Stimulated activated CD8-positive, alpha-beta memory T cell treated with anti-CD3 and anti-CD28 coated beads, Interleukin-7, amount 100 ng/mL, for 24 hours (primary cell): ENCODE measurements at places on chromosomes 1 and 21.

GRCh38 chr1:245483247-245483646 is 328.5 kb downstream of the KIF26B start:
- DNase-seq, result no peak

DNA sequence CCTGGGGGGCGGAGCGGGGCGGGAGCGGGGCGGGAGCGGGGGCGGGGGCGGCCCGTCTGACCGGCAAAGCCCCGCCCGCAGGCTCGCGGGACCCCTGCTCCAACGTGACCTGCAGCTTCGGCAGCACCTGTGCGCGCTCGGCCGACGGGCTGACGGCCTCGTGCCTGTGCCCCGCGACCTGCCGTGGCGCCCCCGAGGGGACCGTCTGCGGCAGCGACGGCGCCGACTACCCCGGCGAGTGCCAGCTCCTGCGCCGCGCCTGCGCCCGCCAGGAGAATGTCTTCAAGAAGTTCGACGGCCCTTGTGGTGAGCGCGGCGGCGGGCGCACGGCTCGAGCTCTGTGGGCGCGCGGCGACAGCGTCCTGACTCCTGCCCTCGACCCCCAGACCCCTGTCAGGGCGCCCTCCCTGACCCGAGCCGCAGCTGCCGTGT is 21.2 kb downstream of the AGRN start:
- no peak for DNase-seq

DNA sequence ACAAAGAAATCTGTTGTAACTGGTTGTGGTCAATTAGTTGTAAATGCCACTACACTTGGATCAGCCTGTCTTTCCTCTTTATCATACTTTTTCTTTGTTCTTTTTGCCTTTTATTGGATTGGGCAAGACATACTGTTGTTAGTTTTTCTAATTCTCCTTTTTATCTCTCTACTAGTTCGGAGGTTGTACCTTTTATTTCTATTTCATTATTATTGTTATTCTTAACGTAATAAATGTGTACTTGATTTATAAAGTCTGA is 59.2 kb downstream of the IVNS1ABP start:
- no peak for DNase-seq

- no peak for DNase-seq
Observed at GRCh38 chr1:44907893-44908292, 64.8 kb upstream of the PTCH2 start.

DNA sequence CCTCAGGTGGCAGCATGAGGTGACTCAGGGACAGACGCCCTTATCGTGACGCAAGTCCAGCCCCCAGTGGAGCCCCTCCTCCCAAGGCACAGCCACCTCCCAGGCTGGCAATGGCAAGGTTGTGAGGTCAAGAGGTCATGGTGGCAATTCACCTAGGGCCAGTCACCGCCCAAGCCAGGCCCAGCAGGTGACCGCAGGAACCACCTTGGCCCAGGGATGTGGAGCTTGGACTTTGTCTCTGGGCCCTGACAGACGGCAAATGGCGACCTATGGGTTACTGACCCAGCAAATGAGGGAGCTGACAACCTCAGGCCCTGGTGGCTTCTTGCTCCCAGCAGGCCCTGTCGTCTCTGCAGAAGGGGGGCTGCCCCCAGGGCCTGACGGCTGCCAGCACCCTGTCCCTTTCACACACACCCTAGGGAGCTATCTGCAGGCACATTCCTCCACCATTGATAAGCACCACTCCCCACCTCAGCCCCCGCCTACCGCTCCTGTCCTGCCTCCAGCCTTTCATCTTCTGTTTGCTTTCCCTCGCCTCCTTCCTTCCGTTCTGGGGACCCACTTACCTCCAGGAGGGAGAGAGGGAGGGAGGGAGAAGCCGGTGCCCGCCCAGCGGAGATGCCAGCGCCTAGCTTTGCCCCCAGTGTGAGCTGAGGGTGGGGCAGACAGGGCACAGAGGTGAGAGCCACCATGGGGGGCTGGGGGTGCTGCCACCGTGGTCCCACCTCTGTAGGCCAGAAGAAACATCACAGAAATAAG is 12.1 kb downstream of the EPHA2 start:
- DNase-seq, result no peak

- no peak for DNase-seq
Observed at GRCh38 chr1:48387409-48387808, 84.6 kb downstream of the SPATA6 start.

GRCh38 chr1:17425806-17426600 is 13.5 kb downstream of the RCC2 start:
- no peak for DNase-seq

- no peak for DNase-seq
Observed at GRCh38 chr21:25039461-25040380, 567.6 kb downstream of the MRPL39 start.

DNA sequence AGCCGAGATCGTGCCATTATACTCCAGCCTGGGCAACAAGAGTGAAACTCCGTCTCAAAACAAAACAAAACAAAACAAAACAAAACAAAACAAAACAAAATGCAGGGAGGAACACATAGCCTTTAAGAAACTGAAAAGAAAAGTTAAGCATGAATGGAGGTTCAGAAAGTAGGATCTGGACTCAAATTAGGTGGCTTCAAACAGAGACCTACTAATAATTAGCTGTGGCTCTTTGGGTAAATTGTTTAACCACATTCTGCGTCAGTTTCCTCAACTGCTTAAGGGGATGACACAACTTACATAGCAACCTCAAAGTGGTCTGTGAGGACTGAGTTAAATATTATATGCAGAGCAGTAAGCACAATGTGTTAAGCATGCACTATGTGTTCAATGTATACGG is 458.2 kb downstream of the ADGRL2 start:
- no peak for DNase-seq

DNA sequence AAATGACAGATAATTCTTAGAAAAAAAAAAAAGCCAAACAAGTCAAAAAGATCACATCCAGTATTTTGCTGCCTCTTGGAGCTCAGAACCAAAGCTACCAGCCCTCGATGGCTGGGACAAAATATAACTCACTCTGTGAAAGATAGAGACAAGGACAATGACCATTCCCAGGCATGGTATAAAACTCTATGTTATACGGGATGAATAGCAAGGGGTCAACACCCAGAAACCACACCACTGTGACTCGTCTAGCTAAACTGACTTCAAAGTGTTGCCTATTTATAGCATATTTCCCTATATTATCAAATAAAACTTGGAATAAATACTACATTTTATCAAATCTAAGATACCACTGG is 10.1 kb downstream of the TMEM63A start:
- DNase-seq, result no peak

- DNase-seq, result no peak
Observed at GRCh38 chr1:19676438-19676922, 11.8 kb downstream of the HTR6 start.

- no peak for DNase-seq
Observed at GRCh38 chr1:8201331-8201861, 116.5 kb upstream of the SLC45A1 start.

- no peak for DNase-seq
Observed at GRCh38 chr1:43199093-43199726, 27.1 kb downstream of the CFAP57 start.

DNA sequence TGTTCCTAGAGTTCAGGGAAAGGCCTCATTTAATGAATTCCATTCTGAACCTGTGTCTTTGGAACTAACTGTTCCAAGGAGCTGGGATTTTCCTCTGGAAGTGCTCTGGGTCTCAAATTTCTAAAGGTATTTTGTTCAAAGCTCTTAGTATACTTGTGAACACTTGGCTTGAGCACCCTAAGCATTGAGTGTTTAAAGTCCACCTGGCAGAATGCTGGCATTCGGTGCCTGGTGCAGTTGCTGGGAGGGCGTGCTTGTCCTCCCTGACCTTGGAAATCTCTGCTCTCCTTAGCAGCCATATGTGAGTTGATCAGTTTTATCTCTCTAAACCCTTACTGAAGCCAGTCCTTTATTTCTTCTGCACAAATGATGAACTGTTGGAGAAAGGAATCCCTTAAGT is 3.0 kb downstream of the MTARC2 start:
- DNase-seq, result no peak

GRCh38 chr1:150809651-150810050 is 1.6 kb upstream of the CTSK start:
- DNase-seq, result no peak

- DNase-seq, result no peak
Observed at GRCh38 chr1:72097851-72098570, 184.3 kb downstream of the NEGR1 start.

- DNase-seq, result no peak
Observed at GRCh38 chr1:93620841-93621210, 60.8 kb downstream of the BCAR3 start.

GRCh38 chr1:90839323-90839722 is 122.2 kb upstream of the BARHL2 start:
- no peak for DNase-seq

DNA sequence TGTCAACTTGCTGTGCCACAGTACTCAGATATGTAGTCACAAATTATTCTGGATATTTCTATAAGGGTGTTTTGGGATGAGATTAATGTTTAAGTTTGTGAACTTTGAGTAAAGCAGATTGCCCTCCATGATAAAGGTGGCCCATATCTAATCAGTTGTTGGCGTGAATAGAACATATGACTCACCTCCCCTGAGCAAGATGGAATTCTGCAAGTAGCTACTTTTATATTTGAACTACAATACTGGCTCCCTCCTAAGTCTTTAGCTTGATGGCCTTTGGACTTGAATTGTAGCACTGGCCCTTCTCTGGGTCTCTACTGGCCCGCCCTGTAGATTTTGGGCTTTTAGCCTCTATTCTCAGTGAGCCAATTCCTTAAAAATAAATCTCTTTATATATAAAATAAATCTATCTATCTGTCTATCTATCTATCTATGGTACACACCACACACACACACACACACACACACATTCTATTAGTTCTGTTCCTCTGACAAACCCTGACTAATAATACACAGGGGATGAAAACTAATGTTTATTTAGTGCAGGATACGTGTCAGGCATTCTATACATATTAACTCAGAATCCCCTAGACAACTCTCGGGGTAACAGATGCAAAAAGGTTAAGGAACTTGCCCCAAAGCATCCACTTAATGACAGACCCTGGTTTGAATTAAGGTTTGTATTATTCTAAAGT is 37.9 kb upstream of the PDC start:
- DNase-seq, result no peak

DNA sequence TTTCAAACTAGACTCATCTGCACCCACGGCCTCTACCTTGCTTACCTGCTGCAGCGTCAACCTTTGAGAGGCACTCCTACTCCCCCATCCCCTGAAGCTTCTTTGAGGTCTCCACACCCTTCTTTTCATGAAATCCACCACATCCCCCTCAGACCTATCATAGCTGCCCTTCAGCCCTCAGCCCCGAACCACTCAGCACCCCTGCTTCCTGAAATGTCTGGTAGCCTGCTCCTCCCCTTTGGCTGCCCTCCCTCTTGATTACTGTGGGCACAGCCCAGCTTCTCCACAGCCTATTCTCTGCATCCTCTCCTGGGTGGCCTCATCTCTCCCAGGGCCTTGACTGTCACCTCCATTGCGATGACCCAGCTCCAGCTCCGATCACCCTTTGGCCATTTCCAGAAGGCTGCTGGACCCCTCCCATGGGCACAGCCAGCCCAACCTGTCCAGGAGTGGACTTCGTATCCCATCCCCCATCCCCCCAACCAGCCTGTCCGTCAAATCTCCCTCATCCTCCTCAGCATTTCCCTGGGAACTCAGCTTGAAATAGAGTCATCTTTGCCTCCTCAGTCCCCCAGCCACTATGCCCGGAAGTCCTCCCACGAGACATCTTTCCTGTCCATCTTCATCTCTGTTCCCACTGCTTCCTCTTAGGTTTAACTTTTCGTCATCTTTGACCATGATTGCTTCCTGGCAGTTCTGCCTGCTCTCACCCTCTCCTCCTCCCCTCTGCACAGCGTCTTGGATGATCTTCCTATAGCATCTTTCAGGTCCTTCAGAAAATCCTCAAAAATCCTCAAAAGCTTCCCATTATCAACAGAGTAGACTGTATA is 6.1 kb upstream of the ADORA1 start:
- no peak for DNase-seq

DNA sequence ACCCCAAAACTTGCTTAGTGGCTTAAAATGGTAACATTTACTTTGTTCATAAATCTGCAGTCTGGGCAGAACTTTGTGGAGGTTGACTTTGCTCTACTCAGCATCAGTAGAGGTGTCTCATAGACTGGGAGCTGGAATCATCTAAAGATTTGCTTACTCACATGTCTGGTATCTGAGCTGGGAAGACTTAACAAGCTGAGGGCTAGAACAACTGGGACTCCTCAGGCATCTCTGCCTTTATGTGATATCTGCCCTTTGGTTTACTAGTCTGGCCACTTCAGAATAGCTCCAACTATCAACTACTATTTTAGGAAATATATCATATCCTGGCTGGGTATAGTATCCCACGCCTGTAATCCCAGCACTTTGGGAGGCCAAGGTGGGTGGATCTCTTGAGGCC is 82.5 kb downstream of the C4BPA start:
- no peak for DNase-seq
